ENCODE measurements at places on chromosomes 4 and X.

- DNase-seq = no peak
These were observed 190.6 kb downstream of the NSUN7 start for GRCh38 chr4:40940317-40940741.

DNA sequence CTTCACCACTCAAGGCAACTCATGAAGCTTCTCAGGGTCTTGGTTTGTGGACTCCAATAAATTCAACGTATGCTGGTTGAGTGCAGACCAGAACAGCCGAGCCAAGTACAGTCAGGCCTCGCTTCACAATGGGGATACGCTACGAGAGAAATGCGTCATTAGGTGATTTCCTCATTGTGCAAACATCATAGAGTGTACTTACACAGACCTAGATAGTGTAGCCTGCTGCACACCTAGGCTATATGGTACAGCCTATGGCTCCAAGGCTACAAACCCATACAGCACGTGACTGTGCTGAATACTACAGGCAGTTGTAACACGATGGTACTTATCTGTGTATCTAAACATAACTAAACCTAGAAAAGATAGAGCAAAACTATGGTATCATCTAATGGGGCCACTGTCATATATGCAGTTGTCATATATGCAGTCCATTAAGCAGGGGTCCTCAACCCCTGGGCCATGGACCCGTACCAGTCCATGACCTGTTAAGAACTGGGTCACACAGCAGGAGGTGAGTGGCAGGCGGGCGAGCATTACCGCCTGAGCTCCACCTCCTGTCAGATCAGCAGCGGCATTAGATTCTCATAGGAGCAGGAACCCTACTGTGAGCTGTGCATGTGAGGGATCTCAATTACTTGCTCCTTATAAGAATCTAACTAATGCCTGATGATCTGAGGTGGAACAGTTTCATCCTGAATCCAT lies 31.5 kb downstream of the RTL5 start:
- DNase-seq = no peak

DNA sequence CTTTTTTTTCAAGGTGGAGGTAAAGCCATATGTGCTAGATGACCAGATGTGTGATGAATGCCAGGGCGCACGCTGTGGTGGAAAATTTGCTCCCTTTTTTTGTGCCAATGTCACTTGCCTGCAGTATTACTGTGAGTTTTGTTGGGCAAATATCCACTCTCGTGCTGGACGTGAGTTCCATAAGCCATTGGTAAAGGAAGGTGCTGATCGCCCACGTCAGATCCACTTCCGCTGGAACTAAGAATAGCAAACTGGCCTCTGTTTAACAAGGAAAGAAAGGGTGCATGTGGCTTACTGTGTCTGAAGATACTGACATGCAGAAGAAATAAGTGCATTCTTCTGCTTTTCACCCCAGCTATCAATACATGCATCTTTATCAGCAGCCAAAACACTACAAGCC lies 63.9 kb downstream of the CPEB2 start:
- no peak for DNase-seq

DNA sequence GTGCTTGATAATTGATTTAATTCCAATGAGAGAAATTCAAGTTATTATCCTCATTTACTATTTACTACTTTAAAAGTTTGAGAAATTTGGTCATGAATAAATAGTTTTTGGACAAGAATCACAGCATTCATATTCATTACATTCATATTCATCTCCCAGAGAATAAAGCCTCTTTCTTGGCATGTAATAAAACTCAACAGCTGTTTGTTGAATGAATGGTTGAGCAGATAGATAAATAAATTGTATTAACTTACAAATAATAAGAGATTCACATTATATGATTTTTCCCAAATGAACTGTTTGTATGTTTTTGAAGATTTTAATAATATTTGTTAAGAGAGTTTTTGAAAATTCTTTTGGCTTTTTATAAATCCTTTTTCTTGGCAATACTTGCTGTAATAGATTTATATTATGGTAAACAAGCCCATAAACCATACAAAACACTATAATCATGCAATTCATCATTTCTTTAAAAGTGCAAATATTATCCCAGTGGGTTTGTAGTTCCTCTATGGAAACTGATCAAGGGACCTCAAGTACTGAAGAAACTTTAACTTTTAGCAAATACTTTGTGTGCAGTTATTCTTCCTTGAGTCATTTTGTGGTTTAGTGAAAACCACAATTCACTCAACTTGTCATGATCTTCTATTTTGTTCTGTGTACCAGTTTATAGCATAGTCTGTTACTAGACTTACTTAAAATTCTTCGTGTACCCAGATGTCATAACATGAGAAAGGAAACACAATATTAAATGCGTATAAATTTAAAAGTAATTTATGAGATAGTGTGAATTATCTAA lies 371.8 kb downstream of the ADGRL3 start:
- DNase-seq = no peak

DNA sequence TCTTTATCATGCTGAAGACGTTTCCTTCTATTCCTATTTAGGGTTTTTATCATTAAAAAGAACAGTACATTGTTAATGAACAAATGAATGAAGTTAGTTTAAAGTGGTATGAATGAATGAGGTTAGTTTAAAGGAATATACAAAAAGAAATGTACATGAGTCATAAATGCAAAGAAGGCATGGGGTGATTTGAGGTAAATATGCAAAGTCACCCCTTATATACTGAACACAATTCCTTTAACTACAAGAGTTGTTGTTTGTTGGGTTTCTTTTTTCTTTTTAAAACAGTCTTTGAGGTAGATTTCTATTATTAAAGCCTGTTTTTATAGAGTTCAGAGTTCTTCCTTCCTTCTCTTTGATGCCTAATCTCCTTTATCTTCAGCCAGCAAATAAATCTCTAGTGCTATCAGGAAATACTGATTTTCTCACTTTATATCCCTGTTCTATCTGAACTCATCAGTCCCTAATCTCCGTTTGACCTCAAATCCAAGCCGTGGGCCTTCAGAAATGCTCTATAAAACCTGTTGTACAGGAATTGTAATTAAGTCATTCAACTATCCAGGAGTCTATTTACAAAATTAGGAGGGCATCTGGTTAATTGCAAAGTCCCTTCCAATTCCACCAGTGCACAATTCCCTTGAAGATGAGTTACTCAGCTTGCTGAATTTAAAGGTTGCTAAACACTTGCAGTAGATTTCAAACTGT lies 31.6 kb upstream of the ABCG2 start:
- no peak for DNase-seq

DNA sequence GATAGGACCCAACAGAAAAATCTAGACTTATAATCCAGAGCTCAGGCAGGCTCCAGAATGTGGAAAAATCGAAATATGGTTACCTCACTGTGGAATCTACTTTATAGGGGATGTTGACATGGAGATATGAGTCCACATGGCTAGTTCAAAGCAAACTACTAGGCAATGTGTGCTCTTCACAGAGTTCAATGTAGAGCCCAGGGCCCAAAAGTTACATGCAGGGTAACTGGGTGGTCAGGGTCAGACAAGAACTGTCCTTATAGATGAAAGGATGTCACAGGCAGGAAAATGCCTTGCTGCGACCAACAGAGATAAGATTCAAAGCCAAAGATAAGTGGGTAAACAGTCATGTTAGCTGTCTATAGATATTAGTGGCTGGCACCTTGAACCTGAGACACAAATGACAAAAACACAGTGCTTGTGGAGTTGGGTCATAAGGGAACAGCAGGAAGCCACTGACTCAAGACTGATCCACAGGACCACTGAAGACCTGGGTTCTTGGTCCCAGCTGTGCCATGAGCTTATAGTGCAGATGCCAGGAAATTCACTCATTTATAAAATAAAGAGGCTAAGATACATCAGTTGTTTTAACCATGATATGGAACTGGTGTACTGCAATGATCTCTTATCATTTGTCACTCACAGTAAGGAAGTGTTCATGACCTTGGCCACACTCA lies 101.7 kb upstream of the MBNL3 start:
- DNase-seq = no peak

DNA sequence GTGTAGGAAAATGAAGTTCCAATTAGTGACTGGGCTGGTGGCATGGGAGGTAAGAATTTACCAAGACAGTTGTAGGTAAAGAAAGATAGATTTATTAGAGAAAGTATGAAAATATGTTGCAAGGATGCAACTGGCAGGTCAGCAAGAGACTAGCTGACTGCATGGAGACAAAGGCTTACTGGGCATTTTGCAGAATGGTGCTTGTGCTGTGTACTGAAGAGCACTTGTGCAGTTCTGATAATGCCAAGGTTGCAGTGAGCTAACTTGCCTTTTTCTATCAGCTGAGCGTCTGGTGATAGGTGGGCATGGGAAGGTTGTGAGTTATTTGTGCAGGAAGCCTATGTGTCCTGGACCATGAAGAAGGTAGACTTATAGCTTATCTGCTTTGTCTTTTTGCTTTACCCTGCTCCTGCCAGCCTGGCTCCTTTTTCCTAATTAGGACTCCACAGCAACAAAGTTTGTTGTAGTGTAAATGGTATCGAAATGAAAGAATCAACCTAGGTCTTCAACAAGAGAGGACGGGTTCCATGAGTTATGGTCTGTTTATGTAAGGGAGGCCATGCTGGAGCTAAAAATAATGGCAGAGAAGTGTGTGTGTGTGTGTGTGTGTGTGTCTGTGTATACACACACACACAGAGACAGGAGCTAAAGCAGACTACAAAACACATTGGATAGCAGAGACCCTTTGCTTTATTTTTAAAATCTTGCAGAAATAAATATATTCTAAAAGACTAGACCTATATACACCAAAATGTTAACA lies 15.0 kb downstream of the BST1 start:
- DNase-seq = no peak

- DNase-seq = no peak
These were observed 8.9 kb upstream of the BBS7 start for GRCh38 chr4:121879135-121879534.

DNA sequence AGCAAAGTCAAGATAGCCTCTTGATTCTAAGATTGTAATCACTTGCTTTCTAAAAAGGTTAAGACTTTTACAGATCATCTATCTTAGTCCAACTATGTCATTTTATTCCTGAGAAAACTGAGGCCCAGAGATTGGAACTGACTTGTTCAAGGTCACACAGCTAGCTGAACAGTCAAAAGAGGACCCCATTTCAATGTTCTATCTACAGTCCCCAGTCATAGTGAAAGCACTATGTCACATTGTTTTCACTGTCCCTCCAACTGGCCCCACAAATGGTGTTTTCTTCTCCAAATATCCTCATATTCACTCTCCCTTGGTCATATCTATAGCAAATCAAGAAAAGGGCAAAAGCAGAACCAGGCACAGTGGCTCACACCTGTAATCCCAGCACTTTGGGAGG lies 145.2 kb downstream of the OPHN1 start:
- no peak for DNase-seq

DNA sequence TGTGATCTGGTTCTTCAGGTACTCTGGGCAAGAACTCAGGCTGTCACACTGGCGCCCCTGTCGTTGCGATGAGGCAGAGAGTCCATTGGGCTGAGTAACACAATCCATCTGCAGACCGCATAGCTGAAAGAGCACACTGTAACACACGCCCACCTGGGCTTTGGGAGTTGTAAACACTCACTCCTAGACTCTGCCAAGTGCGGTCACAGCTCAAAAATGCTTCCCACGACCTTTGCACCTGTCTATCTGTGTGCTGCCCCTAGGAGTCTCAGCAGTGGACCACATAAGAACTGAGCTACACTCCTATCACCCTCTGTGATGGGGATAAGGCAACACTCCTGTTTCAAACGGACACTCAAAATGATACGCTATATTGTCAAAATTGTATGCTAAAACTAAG lies 2028.3 kb downstream of the PCDH7 start:
- no peak for DNase-seq

- no peak for DNase-seq
These were observed 29.2 kb upstream of the MXD4 start for GRCh38 chr4:2290974-2291704.
